SK-N-DZ (cell line): ENCODE measurements at places on chromosomes 1 and 21.
A peak's percentile ranks its signal among the peaks of the same experiment; 100 is the strongest.

- no peak for DNase-seq
These were observed 9.4 kb downstream of the NCAM2 start for GRCh38 chr21:21007606-21008005.

DNA sequence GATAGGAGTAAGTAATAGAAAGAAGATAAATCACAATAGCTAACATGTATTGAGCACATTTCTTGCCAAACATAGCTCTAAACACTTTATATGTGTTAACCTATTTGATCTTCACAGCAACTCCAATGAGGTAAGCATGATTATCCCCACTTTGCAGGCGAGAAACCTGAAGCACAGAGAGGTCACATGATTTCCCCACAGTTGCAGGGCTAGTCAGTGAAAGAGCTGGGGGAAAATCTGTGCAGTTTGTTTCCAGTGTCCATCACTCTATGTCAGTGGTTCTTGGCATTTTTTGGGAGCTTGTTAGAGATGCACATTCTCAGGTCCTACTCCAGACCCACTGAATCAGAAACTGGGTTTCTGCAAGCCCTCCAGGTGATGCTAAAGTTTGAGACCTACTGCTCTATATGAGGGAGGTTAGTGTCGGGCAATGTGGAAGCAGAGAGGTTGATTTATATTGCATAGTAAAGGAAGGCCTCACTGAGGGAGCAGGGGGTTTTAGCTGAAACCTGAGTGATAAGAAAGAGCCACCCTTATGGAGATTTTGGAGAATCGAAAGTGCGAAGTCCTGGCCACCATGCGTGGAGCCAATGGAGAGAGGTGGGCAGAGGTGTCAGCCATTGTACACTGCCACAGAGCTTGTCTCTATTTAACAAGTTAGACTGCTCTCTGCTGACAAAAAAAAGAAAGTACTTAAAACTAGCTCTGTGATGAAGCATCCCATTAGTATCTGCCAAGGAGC lies 20.9 kb downstream of the MCOLN3 start:
- no peak for DNase-seq

DNA sequence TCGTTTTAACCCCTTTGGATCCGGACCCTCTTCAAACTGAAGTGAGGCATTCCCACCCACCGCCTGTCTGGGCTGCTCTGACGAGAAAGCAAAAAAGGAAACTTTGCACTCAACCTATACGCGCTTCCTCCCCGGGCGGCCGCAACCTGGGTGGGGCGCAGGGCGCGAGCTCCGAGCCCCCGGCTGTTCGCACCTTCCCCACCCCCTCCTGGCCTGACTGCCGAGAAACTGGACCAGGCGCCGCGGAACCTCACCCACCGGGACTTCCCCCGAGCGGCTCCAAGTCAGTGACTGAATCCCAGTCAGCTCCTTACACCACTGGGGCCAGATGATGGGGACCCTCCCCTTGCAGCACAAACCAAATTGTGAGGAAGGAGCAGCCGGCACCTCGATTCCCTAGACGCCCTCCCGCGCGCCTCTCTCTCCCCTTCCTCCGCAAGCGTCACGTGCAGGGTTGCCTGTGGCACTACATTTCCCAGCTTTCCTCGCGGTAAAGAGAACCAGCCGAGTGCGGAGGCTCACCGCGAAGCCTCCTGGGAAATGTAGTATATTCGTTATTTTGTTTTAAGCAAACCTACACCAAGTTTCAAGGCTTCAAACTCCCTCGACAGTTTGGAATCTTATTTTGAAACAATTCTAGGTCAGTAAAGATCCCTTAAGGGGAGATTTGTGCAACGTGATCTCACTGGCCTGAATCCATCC lies at the start of gene RAB29:
Gene RAB29, minus strand, starts transcription at position 468 of the 702 bp plus-strand sequence. CDS start 526 bp downstream, outside the sequence.
- peak; percentile 75 for DNase-seq

GRCh38 chr1:111274653-111275052 lies 16.0 kb upstream of the CHIA start:
- DNase-seq: no peak

DNA sequence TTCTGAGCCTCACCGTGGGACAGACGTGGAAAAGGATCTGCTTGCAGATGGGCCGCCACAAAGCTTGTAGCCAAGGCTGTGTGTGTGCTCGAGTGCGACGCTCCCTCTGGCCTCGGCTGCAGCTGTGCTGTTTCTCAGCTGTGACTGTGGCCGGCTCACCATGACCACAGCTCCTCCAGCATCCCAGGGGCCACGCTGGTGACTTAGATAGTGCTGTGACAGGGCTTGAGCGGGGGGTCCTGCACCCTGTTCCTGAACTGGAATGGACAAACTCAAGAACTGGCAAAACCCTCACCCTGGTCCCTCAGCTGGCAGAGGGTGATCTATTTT lies 17.4 kb upstream of the ACTRT2 start:
- DNase-seq: no peak

- DNase-seq: no peak
These were observed 247.2 kb downstream of the DUSP10 start for GRCh38 chr1:221494670-221495069.

- no peak for DNase-seq
These were observed 39.7 kb downstream of the F13B start for GRCh38 chr1:197027359-197027758.

- no peak for DNase-seq
These were observed 8.7 kb downstream of the PKNOX1 start for GRCh38 chr21:42983103-42983502.

GRCh38 chr1:154463512-154463990 lies 38.5 kb upstream of the TDRD10 start:
- no peak for DNase-seq

DNA sequence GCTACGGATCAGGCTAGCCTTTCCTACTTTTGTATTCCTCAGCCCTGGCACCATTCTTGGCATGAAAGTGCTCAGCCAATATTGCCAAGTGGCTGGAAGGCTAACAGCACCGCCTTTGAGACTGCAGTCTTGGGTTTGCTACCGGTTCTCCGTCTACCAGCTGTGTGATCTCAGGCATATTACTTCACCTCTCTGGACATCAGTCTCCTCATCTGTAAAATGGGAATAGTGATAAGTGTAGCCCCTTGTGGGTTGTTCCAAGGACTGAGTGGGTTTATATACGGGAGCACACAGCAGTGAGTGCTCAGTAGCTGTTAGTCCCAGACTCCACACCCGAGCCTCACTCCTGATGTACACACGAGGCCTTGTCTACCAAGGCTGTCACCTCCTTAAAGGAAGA lies 13.7 kb downstream of the TFAP2E start:
- no peak for DNase-seq

GRCh38 chr1:87684194-87684593 lies 355.5 kb downstream of the LMO4 start:
- DNase-seq: no peak

DNA sequence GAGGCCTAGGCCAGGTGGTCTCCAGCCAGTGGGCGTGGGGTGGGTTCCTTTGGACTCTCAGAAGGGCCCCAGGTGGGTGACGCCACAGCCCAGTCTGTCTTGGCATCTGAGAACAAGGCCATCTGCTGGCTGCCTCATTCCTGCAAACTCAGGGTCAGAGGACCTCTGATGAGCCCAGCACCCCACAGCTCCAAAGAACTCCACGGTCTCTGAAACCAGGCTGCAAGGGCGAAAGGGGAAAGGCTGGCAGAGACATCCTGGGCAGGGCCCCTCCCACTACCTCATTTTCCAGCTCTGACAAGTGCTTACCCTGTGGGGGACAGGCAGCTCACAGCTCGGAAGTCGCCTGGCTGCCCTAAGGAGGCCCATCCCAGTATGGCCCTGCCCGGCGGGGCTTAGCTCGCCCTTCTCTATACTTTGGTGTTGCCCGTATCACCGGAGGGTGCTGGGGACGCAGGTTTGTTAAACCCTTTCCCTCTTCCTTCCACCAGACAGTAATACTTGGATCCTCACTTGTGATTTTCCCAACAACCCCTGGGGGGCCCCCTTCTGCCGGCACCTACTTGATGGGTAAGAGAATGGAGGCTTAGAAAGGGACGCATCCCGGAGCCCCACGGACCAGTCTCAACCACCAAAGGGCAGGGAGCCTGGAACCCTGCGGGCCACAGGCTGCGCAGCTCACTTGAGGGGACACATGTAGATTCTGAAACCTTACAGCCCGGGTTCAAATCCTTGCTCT lies 10.9 kb upstream of the EDN2 start:
- DNase-seq: no peak

GRCh38 chr1:183164340-183164739 lies 21.7 kb upstream of the LAMC2 start:
- DNase-seq: no peak

- DNase-seq: no peak
These were observed 34.9 kb downstream of the IGSF21 start for GRCh38 chr1:18142471-18142870.

DNA sequence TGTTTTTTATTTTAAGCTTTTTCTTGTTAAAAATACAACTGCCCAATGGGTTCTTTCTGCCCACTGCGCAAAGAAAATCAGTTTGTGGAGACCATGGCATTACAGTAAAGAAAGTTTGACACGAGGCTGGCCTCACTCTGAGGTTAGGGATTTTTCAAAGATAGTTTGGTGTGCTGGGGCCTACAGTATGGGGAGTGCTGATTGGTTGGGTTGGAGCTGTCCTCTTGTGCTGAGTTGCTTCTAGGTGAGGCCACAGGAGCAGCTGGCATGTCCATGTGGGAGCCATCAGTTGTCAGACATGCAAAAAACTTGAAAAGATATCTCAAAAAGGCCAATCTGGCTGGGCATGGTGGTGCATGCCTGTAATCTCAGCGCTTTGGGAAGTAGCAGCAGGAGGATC lies 14.0 kb downstream of the OSBPL9 start:
- DNase-seq: no peak

- DNase-seq: peak; percentile 27
These were observed 29.9 kb upstream of the DDAH1 start for GRCh38 chr1:85494904-85495266.

- no peak for DNase-seq
These were observed 164.6 kb downstream of the ACTL8 start for GRCh38 chr1:17919525-17920439.

DNA sequence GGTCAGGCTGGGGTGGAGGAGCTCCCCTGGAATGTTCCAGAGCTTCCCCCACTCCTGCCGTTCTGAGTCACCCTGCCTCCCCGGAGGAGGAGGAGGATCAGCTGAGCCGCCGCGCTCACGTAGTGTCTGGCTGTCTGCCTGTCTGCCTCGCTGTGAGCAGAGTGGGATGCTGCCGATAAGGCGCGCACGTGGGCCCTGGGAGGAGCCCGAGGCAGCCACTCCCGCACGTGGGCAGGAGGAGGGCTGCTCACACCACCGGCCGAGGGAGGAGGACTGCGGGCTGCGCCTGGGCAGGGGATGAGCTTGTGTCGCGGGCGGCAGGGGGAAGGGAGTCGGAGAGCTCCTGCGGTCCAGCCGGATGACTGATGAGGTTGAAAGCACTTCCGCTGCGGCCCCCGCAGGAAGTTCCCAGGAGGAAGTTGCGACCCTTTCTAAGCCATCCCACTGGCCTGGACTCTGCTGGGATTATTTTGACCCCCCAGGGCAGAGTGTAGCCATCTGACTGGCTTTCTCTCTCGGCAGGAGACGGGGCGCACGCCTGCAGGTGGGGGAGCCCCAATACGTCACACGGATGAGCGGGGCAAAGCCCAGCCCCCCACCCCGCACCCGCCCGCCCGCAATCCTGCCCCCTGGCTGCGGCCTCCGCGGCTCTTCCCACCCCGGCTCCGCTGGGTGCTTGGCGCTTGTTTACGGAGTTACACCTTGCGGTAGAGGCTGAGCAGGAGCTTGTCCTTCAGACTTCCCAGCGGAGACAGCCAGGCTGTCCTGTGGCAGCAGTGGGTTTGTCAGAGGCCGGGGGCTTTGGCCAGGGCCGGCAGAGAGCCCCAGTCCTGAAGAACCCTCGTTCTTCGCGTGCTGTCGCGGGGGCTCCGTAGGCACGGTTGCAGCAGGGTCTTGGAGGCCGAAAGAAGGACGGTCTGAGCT lies 9.8 kb downstream of the PDXK start:
- DNase-seq: peak; percentile 89

GRCh38 chr1:116808848-116809508 lies 54.7 kb downstream of the CD2 start:
- DNase-seq: no peak

- no peak for DNase-seq
These were observed 44.7 kb upstream of the CASZ1 start for GRCh38 chr1:10841118-10841517.

DNA sequence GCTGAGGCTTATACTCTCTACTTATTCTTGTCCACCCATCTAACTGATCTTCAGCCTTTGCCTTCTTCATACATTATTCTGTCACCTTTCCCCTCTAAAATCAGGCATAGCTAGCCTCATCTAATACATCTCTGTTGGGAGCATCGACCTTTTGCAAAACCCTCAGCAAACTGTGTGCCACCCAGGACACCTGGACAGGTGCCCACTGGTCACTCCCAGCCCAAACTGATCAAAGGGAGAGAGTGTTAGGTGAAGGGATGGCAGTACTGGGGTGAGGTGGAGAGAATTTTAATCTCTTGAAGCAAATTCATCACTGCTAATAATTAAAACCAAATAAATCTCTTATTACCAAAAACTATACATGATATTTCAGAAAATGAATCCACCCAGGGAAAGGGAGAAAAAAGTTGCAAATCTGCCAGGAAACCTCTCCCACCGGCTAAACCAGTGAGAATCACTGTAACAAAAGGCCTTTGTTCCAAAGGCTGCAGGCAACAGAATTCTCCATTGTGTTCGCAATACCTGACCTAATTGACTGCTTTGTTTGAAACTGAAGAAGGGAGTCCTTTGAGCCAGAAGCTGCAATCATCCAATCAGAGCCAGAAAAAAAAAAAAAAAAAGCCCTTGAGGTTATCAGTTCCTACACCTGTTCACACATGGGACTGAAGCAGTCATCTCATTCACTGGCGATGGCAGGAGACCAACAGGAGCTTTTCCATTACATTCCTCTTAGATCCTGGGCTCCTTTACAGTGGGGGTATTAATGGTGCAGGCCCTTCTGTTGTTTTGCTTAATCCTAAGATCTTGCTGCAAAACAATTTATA lies 172.6 kb downstream of the APP start:
- no peak for DNase-seq

- no peak for DNase-seq
These were observed 69.2 kb downstream of the NME7 start for GRCh38 chr1:169298441-169298840.

GRCh38 chr1:63575340-63575826 lies 17.8 kb upstream of the PGM1 start:
- peak; percentile 20 for DNase-seq

DNA sequence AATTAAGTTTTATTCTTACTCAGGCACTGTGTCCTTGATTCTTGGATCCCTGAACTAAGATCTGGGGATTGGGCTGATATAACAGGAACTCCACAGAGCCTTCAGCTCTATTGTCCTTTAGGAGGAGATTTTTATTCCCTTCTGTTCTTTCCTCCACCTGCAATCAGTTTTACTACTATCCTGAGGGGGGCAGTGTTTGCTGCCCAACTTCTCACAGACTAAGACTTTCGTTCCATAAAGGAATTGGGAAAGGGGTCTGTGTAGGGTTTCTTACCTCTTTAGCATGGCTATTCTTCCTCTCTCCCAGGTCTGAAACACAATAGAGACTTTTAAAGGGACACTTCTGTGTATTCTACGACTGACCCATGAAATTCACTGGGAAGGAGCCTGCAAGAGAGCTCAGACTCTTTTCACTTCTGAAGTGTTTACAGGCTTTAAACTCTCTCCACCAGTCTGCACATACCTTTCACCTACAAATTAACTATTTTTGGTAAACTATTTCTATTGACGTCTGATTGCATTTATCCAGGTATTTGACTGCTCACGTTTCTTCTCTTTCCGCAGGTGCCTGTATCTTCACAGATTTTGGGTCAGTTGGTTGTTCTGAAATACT lies 103.3 kb upstream of the DEPDC1 start:
- DNase-seq: peak; percentile 4
